ENCODE measurements at places on chromosomes 13 and 19.

- peak; percentile 14 for DNase-seq
Measured at GRCh38 chr19:40908976-40909375, 26.9 kb upstream of the CYP2A7 start.

- DNase-seq = no peak
Measured at GRCh38 chr13:30974350-30974749, 41.9 kb downstream of the TEX26 start.

DNA sequence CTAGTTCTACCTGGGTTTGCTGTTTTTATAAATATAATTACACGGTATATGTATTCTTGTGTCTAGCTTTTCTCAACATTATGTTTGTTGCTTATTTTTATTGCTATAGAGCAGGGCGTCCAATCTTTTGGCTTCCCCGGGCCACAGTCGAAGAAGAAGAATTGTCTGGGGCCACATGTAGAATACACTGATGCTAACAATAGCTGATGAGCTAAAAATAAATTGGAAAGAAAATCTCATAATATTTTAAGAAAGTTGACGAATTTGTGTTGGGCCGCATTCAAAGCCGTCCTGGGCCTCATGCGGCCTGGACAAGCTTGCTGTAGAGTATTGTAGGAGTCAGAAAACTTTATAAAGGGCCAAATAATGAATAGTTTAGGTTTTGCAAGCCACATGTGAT is 33.9 kb downstream of the GPR12 start:
- DNase-seq = no peak

- no peak for DNase-seq
Measured at GRCh38 chr13:36158611-36159010, 27.4 kb upstream of the DCLK1 start.

DNA sequence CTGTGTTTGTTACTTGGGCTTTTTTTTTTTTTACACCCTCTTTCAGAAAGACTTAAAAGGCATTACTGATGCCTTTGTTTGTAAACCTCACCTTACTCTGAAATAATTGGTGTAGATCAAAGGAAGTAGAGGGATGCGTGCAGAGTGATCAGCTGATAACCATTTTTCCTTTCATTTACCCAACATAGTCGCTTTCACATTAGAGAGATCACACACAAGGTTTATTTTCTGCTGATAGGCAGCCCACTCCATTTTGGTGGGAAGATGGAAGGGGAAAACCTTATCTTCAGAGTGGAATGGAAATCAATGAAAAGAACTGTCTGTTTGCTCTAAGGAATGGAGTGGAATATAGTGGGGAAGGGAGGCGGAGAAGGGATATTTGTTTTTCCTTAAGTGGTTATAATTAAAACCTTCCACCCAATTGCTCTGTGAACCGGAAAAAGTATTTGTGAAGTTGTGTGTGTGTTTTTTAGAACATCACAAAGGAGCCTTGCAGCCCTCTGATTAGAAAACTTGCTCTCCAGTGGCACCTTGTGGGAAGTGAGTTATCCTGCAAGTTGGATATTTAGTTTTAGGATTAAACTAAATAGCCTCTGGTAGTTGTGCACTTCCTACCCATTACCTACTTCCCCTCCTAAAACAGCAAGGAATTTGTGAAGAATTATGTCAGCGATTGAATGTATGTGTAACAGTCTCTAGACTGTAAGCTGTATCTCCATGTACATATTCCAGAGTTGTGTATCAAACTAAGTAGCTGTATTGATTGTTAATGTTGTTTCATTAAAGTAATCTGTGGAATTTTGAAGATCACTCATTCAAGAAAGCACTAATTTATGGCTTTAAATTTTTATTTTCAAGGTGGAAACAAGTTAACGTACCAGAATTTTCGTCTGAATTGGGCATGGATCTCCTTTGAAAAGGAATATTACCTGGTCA is 76.8 kb downstream of the FREM2 start:
- no peak for DNase-seq

DNA sequence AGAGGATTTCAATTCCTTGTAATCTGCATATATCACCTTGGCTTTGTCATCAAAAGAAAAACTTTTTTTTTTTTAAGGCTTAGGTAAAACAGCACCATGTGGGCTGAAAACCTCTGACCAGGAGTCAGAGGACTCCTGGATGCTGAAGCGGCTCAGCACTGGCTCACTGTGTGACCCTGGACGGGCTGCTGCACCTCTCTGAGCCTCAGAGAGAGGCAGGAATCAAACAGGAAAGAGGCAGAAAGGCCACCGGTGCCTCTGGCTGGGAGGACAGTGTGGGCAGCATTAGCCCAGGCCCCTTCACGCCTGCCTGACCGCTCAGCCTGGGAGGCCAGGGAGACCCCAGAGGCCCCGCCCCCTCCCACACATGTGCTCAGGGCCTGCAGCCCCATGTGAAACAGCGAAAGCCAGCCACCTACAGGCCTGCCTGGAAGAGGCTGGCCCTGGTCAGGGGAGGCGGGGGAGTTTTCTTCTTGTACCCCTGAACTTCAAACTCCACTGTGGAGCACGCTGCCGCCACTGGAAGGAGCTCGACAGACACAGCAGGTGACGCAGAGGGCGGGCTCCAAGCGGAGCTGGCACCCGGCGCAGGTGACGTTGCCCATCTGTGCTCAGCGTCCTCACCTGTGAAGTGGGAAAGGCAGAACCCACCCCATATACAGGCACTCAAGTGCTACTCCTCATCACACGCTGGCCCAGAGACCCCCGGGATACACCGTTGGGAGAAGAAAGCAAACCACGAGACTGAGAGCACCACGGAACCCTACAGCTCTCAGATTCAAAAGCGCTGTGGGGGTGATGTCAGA is 39.7 kb downstream of the MLLT1 start:
- DNase-seq = no peak

- DNase-seq = no peak
Measured at GRCh38 chr13:30120133-30120822, 187.1 kb downstream of the KATNAL1 start.

GRCh38 chr13:107586216-107586615 is 629.1 kb downstream of the LIG4 start:
- DNase-seq = no peak

DNA sequence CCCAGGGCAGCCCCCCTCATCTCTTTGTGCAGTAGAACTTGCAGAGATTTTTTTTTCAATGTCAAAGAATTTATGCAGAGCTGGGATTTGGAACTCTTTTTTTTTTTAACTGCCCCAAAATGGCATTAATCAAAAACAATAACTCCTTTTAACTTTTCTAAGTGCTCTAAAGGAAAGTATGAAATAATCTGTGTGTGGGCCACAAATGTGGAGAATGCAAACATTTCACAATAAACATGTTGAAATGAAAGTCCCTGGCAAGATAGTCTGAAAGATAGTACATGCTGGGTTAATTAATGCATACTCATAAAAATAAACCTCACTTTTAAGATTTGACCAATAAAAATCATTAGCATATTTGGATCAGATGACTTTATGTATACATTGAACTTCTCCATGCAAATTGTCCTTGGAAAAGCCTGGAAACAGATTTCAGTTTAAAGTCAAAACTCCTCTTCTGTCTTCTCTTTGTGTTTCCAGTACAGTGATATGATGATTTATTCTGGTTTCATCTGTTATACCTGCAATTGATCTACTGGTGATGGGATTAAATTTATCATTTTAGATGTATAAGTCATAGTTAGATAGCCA is 30.5 kb upstream of the ZNF536 start:
- no peak for DNase-seq

DNA sequence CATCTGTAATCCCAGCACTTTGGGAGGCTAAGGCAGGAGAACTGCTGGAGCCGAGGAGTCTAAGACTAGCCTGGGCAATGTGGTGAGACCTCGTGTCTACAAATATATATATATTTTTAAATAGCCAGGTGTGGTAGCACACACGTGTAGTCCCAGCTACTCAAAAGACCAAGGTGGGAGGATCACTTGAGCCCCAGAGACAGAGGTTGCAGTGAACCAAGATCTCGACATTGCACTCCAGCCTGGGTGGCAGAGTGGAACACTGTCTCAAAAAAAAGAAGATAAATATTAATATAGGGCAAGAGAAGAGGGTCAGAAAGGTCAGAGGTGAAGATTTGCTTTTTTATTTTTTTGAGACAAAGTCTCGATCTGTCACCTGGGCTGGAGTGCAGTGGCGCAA is 5.5 kb upstream of the MRPL4 start:
- no peak for DNase-seq

- DNase-seq = no peak
Measured at GRCh38 chr13:82636119-82636518, 1246.2 kb downstream of the SLITRK1 start.
